ENCODE measurements at places on chromosomes 7 and 10. TPM values are rescaled to one million over a fixed set of nuclear protein-coding genes. Genes with fewer than 3 reads are reported as not detected.
A peak's percentile ranks its signal among the peaks of the same experiment; 100 is the strongest.

GRCh38 chr7:155252892-155253501, 44.7 kb upstream of the INSIG1 start:
- H3K27me3 ChIP-seq: no peaks in the 10 kb centered on the region
- no peak overlapping the region for H3K27ac ChIP-seq
- H3K4me1 ChIP-seq: no peaks in the 10 kb centered on the region
- no peaks in the 10 kb centered on the region for H3K36me3 ChIP-seq
- DNase-seq: no peak
- no peak overlapping the region for H3K4me3 ChIP-seq

DNA sequence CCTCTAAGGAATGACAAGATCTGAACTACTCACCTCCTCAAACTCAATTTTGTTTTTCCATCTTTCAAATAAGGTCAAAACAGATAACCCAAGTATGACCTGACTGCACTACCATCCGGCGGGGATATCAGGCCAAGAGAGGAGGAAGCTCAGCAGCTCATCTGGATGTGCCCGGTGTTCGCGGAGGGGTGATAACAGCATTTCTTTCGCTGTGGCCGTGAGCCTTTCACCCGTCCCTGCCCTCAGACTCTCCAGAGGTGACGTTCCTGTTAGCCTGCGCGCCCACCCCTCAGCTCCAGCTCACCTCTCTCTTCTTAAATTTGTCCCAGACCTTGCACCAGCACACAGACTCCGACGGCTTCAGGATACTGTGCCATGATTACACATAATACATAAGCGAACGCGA, 526 bp downstream of the ZNF248 start:
- H3K4me1 ChIP-seq: peaks cover 8% of the 10 kb centered on the region
- DNase-seq: no peak
- H3K4me3 ChIP-seq: peak overlapping the region; percentile 94
- peak overlapping the region; percentile 100 for H3K27ac ChIP-seq
- H3K36me3 ChIP-seq: no peaks in the 10 kb centered on the region

DNA sequence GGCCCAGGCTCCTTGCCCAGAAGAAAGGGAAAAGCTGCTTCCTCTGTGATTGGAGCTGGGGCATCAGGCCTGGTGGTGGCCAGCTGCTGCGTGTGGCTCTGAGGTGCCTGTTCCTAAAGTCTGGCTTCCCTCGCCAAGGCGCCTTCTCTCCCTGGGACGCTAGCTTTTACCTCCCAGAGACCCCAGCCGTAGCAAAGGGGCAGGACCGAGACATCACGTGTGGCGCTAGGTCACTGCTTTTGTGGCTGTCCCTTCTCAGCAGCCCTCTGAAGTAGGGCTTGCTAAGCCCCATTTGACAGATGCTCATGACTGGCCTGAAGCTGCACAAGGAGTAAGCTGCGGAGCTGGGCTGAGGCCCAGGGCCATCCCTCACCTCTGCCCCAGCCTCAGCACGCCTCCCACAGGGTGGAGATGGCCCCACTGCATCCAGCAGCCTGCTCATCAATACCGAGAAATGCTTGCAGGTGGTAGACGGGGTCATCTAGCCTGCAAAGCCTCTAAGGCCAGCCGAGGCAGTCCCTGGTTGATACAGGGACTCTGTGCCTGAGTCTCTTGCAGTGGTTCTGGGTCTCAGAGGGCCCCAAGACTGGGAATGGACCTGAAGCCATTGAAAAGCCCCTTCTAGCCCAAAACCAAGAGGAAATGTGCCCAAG, 171.2 kb downstream of the LCOR start:
- no peaks in the 10 kb centered on the region for H3K27me3 ChIP-seq
- H3K4me3 ChIP-seq: no peak overlapping the region
- H3K4me1 ChIP-seq: no peaks in the 10 kb centered on the region
- H3K36me3 ChIP-seq: no peaks in the 10 kb centered on the region
- no peak overlapping the region for H3K27ac ChIP-seq
- no peak for DNase-seq

GRCh38 chr10:110963162-110963561, 43.8 kb downstream of the SHOC2 start:
- no peaks in the 10 kb centered on the region for H3K4me1 ChIP-seq
- H3K36me3 ChIP-seq: no peaks in the 10 kb centered on the region
- DNase-seq: no peak
- no peak overlapping the region for H3K27ac ChIP-seq
- no peaks in the 10 kb centered on the region for H3K27me3 ChIP-seq

- no peaks in the 10 kb centered on the region for H3K36me3 ChIP-seq
- DNase-seq: no peak
- no peaks in the 10 kb centered on the region for H3K4me1 ChIP-seq
- H3K27ac ChIP-seq: no peak overlapping the region
- H3K4me3 ChIP-seq: no peak overlapping the region
Measured at GRCh38 chr7:37705976-37706375, 22.4 kb downstream of the GPR141 start.

- no peaks in the 10 kb centered on the region for H3K36me3 ChIP-seq
- DNase-seq: no peak
- H3K4me1 ChIP-seq: no peaks in the 10 kb centered on the region
- no peaks in the 10 kb centered on the region for H3K27me3 ChIP-seq
- no peak overlapping the region for H3K4me3 ChIP-seq
Measured at GRCh38 chr7:41446606-41447449, 256.1 kb downstream of the INHBA start.

- H3K4me1 ChIP-seq: peaks cover 2% of the 10 kb centered on the region
- peaks cover 7% of the 10 kb centered on the region for H3K36me3 ChIP-seq
- peak overlapping the region; percentile 92 for H3K4me3 ChIP-seq
- no peak for DNase-seq
Measured at GRCh38 chr10:14839305-14839695, 1.2 kb downstream of the HSPA14 start.

GRCh38 chr10:61779950-61780659, 117.4 kb downstream of the CABCOCO1 start:
- H3K4me3 ChIP-seq: no peak overlapping the region
- H3K27me3 ChIP-seq: no peaks in the 10 kb centered on the region
- no peaks in the 10 kb centered on the region for H3K4me1 ChIP-seq

DNA sequence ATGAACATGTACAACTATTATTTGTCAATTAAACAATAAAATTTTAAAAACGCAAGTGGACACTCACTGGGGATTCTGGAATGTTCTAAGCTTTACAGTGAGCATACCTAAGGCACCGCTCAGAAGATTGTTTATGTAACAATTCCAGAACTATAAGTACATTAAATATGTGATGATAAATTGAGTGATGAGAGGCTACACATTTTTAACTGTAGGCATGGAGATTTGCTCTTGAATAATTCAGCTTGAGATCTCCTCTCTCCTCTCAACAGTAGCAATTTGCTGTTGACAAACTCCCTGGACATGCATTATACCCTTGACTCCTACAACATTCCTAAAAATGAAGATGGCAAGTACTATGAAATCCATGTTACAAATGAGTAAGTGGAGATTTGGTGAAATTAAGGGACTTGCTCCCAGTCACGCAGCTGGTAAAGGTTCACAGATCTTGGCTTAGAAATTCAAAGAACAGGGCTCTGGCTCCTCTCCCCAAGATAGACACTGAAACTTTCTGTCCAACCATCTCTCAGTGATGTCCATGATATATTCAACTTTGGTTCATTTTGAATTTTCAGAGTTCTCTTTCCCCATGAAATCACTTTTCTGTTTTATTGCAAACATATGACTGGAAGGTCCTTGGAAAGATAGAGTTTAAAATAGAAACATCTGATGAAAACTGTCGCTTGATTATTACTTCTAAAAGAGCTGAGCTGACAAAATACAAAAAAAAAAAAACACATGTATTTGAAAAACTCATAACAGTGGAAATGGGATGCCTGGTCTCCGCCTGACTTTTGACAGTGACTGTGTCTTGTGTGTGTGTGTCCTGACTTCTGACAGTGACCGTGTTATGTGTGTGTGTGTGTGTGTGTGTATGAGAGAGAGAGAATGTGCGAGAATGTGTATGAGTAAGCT, 488.3 kb downstream of the TNS3 start:
- H3K27me3 ChIP-seq: no peaks in the 10 kb centered on the region
- H3K4me3 ChIP-seq: no peak overlapping the region
- H3K27ac ChIP-seq: no peak overlapping the region
- H3K36me3 ChIP-seq: no peaks in the 10 kb centered on the region

FXYD4 gene
- 109 TPM for total RNA-seq

CFAP69 gene
- total RNA-seq: 13.2 TPM

- no peaks in the 10 kb centered on the region for H3K27me3 ChIP-seq
- H3K36me3 ChIP-seq: no peaks in the 10 kb centered on the region
- H3K27ac ChIP-seq: no peak overlapping the region
- H3K4me3 ChIP-seq: no peak overlapping the region
- H3K4me1 ChIP-seq: peaks cover 2% of the 10 kb centered on the region
- no peak for DNase-seq
Measured at GRCh38 chr7:88106434-88106833, 113.4 kb downstream of the SRI start.

GRCh38 chr7:39260279-39260844, 282.7 kb downstream of the POU6F2 start:
- H3K36me3 ChIP-seq: no peaks in the 10 kb centered on the region
- H3K27ac ChIP-seq: no peak overlapping the region
- no peaks in the 10 kb centered on the region for H3K4me1 ChIP-seq

- peaks cover 3% of the 10 kb centered on the region for H3K4me1 ChIP-seq
- no peaks in the 10 kb centered on the region for H3K27me3 ChIP-seq
- no peak for DNase-seq
- H3K36me3 ChIP-seq: no peaks in the 10 kb centered on the region
- no peak overlapping the region for H3K4me3 ChIP-seq
Measured at GRCh38 chr10:84269162-84269561, 24.3 kb downstream of the RGR start.

HYCC1 gene
- 22.6 TPM for total RNA-seq

- H3K27ac ChIP-seq: no peak overlapping the region
- H3K4me3 ChIP-seq: no peak overlapping the region
- no peaks in the 10 kb centered on the region for H3K27me3 ChIP-seq
- H3K4me1 ChIP-seq: no peaks in the 10 kb centered on the region
- no peaks in the 10 kb centered on the region for H3K36me3 ChIP-seq
Measured at GRCh38 chr7:66216687-66217086, 11.6 kb downstream of the TPST1 start.

GRCh38 chr7:94062372-94062771, 58.2 kb upstream of the BET1 start:
- DNase-seq: no peak
- H3K27me3 ChIP-seq: no peaks in the 10 kb centered on the region
- no peaks in the 10 kb centered on the region for H3K4me1 ChIP-seq
- H3K4me3 ChIP-seq: no peak overlapping the region

JAKMIP3 gene
- total RNA-seq: 0.16 TPM

RPEL1 gene
- not detected for total RNA-seq

- H3K27me3 ChIP-seq: no peaks in the 10 kb centered on the region
- no peak overlapping the region for H3K27ac ChIP-seq
- H3K4me1 ChIP-seq: peaks cover 4% of the 10 kb centered on the region
- H3K36me3 ChIP-seq: peaks cover 5% of the 10 kb centered on the region
Measured at GRCh38 chr10:101938305-101939007, 94.9 kb upstream of the KCNIP2 start.

DNA sequence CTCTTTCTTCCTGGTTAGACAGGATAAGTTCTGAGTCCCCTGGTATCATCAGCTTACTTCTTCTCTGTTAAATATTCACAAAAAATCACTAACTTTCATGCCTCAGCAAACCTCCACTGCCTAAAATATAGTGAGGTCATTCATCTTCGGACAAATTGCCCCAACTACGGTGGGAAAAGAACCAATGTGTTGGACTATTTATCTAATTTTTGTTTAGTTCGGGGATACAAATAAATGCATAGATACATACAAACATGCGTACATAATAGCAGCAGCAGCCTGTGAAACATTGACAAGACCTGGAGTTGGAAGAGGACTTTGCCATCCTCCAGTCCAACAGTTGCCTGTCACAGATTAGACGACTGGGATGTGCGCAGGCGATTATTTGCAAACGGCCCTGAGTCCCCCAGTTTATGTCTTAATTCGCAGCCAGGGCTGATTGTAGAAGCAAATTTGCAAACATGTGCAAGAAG, 51.5 kb downstream of the EGFR start:
- H3K4me3 ChIP-seq: no peak overlapping the region
- H3K4me1 ChIP-seq: peaks cover 41% of the 10 kb centered on the region
- no peak for DNase-seq
- no peaks in the 10 kb centered on the region for H3K36me3 ChIP-seq
- H3K27ac ChIP-seq: peak overlapping the region; percentile 32

GRCh38 chr7:15687546-15688278, 1.2 kb upstream of the MEOX2 start:
- peak; percentile 42 for DNase-seq
- no peaks in the 10 kb centered on the region for H3K36me3 ChIP-seq
- H3K4me1 ChIP-seq: no peaks in the 10 kb centered on the region
- no peak overlapping the region for H3K27ac ChIP-seq
- no peak overlapping the region for H3K4me3 ChIP-seq

- H3K36me3 ChIP-seq: no peaks in the 10 kb centered on the region
- DNase-seq: no peak
- H3K27ac ChIP-seq: no peak overlapping the region
- H3K4me3 ChIP-seq: no peak overlapping the region
- H3K27me3 ChIP-seq: no peaks in the 10 kb centered on the region
Measured at GRCh38 chr10:123848564-123849457, 42.8 kb downstream of the CPXM2 start.

DNA sequence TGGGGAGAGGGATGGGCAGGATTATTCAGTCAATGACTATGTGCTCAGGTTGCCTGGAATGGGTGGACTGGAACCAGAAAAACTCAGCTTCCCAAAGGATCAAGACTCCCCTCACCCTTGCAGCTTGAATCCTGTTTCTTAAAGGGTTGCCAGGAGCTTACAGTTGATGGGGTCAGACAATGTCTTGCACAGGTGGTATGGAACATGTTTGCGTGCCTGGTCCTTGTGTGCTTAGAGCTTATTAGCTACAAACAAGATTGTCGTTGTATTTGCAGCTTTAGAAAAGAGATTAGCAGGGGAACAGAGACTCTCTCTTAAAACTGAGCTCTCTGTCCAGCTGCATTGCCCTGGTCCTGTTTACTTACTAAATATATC, 56.9 kb downstream of the PRR15 start:
- H3K27me3 ChIP-seq: no peaks in the 10 kb centered on the region
- DNase-seq: no peak
- H3K4me1 ChIP-seq: no peaks in the 10 kb centered on the region
- no peak overlapping the region for H3K4me3 ChIP-seq

DNA sequence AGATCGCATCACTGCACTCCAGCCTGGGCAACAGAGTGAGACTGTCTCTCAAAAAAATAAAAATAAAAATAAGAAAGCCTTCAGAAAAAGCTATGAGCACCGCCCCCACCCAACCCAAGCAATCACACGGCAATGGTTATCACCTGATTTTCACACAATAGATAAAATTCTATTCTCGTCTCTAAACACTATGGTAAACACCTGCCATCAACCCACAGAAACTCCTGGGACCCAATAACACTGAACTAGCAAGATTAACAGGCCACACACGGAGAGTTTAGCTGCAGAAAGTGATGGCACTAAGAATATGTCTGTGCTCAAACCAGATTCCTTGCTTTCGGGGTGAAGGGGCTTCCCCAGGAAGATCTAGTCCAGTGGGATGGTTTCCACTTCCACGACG, 173.8 kb downstream of the DIP2C start:
- H3K27me3 ChIP-seq: no peaks in the 10 kb centered on the region
- no peak for DNase-seq

DNA sequence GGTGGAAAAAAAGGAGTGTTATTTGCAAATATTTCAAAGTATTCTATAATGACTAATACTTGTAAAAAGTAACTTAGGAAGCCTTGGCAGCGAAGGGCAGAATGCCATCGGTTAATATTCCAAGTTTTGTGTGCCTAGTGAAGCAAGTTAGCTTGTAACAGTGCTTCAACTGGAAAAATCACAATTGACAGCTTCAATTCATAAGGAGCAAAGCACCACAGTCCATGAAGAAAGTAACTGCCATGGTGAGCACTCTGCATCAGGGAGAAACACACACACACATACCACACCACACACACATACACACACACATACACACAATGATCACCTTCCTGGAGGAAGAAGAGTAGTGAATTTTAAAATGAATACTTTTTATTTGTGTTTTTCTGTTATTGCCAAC, 298.3 kb downstream of the CNTNAP2 start:
- no peak for DNase-seq
- H3K27ac ChIP-seq: no peak overlapping the region
- no peaks in the 10 kb centered on the region for H3K27me3 ChIP-seq

HOXA5 gene
- total RNA-seq: 38.0 TPM
